DMS79 treated with DMSO at 0.1 percent for 48 hours (cell line): ENCODE measurements at places on chromosomes 5 and 9.

GRCh38 chr5:74640954-74641734 lies 616 bp upstream of the ENC1 start:
- peak; percentile 64 for DNase-seq

GRCh38 chr9:11086561-11086960 lies 473.8 kb upstream of the PTPRD start:
- no peak for DNase-seq

GRCh38 chr9:34072868-34073590 lies 24.3 kb upstream of the UBAP2 start:
- peak; percentile 84 for DNase-seq

DNA sequence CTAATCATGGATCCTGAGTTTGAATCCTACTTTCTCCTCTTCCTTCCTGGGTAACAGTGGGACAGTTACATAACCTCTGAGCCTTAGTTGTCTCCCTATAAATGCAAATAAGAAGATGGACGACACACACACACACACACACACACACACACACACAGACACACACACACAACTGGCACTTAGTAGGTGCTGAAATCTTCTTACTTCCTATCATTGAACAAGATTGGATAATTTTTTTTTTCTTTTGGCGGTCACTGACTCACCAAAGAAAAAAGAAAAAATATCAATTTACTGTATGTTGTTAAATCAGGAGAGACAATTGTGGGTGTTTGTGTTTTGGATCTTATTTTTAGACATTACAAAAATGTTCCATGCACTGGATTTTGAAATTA lies 28.4 kb upstream of the TNFSF8 start:
- no peak for DNase-seq

- DNase-seq = no peak
Observed at GRCh38 chr9:116152941-116153764, 438 bp upstream of the PAPPA start.

DNA sequence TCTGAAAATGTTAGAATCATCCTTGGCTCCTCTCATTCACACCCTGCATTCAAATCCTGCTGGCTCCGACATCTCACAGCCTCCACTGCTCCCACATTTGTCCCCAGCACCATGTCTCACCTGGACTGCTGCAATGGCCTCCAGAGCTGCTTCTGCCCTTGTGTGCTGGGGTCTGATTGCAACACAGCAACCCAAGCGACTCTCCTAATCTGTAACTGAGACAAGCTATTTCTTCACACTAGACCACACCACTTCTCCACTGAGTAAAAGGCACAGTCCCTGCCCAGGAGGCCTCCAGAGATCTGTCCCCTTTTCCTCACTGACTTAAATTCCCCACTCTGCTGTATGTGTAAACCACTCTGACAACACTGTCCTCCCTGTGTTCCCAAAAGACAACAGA lies 151.1 kb upstream of the TAS2R1 start:
- DNase-seq = no peak

GRCh38 chr9:90018688-90019087 lies 413.9 kb downstream of the GADD45G start:
- DNase-seq = peak; percentile 22

GRCh38 chr9:121886759-121887485 lies 206.2 kb downstream of the TTLL11 start:
- DNase-seq = peak; percentile 41

DNA sequence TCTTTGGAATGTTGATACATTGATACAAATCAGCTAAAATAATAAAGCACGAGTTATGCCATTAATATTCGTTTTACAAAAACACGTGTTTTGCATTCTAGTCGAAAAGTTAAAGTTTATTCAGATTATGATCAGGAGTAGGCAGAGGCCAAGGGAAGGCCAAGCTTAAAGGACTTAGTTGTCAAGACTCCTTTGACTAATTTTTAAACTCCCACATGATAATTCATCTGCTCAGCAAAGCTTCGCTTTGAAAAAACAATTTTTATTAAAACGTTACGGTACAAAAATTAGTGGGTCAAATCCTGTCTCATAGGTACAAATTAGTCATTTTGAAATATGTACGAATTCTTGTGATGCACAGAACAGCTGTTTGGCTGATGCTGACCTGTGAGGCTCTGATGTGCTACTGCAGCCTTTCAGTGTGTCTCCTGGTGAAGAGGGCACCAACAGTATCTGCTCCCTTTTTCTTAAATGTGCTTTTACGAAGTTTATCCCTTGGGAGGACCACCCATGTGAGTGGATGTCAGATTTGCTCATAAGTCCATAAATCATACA lies 23.0 kb upstream of the NR3C1 start:
- DNase-seq = no peak

- DNase-seq = no peak
Observed at GRCh38 chr5:77046416-77047073, 16.3 kb downstream of the AGGF1 start.

DNA sequence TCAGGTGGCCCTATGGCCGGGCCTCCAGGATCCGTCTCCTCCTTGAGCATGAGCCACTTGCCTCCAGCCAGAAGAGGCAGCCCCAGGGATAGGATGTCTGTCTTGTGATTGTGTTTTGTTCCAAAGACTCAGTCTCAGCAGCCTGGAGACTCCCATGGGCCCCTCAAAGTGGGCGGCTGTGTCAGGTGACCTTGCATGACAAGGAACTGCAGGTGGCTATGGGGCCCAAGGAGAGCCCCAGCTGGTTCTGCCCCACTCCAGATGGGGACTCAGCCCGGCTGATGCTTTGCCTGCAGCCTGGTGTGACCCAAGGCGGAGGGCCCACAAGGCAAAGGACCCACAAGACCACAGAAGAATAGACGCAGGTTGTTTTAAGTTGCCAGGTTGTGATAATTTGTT lies 284.3 kb upstream of the IRX4 start:
- DNase-seq = no peak

- DNase-seq = no peak
Observed at GRCh38 chr5:87007737-87008136, 259.9 kb upstream of the RASA1 start.
